ENCODE measurements at places on chromosomes 1 and 21.
A peak's percentile ranks its signal among the peaks of the same experiment; 100 is the strongest.

GRCh38 chr1:220124542-220124941 is 30.6 kb downstream of the IARS2 start:
- peak; percentile 12 for DNase-seq

GRCh38 chr1:201711811-201712210 is 117.1 kb upstream of the IPO9 start:
- DNase-seq = no peak

DNA sequence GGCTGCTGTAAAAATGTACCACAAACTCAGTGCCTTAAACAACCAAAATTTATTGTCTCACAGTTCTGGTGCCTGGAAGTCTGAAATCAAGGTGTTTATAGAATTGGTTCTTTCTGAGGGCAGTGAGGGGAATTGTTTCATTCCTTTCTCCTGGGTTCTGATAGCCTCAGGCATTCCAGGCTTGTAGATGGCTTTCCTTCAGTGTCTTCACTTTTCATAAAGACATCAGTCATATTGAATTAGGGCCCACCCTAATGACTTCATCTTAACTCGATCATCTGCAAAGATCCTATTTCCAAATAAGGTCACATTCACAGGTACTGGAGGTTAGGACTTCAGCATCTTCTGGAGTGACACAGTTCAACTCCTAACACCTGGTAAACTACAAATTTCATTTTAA is 15.0 kb downstream of the CDKN2C start:
- DNase-seq = no peak

GRCh38 chr1:245475126-245475525 is 320.3 kb downstream of the KIF26B start:
- DNase-seq = no peak

DNA sequence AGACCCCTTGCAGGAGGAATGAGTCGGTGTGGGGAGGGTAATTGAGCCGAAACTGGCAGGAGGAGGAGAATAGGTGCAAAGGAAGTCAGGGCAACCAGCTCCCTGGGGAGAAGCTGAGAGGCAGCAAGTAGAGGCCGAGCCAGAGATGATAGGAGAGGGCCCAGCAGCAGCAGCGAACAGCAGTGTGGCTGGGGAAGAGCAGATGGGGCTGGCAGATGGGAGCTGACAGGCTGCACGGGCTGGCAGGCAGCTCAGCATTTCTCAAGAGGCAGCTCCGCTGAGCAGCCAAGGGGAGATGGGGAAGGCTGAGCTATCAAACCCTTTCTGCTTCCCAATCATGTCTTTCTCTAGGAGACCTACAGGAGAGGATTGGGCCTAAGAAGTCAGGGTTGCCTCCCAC is 158.2 kb downstream of the TRIM33 start:
- no peak for DNase-seq

GRCh38 chr21:17976691-17977090 is 157.5 kb upstream of the C21orf91 start:
- no peak for DNase-seq

DNA sequence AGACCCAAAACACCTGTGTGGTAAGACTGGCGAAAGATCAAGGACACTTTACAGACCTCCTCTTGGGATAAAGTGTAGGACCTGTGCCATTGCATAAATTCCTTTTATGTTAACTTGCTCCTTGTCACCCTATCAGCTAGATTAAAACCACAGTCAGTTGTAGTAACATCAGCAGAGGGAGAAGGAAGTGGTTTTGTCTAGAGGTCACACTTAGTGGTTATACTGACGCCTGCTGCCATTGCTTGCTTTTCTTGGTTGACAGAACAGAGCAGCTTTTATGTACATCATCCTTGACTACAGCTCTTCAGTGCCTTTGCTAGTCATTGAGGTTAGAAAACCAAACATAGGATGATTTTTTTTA is 101.4 kb downstream of the PBX1 start:
- peak; percentile 9 for DNase-seq

- DNase-seq = no peak
Measured at GRCh38 chr1:198711837-198712236, 73.0 kb downstream of the PTPRC start.

Data from AML-193 (cell line).